Stimulated activated CD8-positive, alpha-beta memory T cell treated with anti-CD3 and anti-CD28 coated beads, Interleukin-4, amount 100 ng/mL, for 4 hours (primary cell): ENCODE measurements at places on chromosomes 3 and 15.

DNA sequence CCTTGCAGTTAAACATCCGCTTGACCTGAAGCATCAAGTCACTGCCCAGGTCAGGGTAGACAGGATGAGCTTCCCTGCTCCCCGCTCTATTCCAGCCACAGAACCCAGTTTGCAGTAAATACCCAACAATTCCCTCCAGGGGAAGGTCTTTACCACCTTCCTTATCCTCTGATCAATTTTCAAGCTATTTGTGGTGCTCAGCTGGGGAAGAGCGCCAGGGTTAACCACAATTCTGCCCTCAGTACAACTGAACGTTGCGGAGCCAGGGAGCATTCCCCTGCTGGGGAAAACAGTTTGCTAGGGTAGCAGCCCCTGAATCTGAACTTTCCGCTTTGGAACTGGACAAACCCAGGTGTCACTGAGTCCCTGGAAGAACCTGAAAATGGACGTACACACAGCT is 28.5 kb downstream of the RBPMS2 start:
- DNase-seq = no peak

GRCh38 chr3:81823086-81823485 is 61.6 kb upstream of the GBE1 start:
- no peak for DNase-seq

DNA sequence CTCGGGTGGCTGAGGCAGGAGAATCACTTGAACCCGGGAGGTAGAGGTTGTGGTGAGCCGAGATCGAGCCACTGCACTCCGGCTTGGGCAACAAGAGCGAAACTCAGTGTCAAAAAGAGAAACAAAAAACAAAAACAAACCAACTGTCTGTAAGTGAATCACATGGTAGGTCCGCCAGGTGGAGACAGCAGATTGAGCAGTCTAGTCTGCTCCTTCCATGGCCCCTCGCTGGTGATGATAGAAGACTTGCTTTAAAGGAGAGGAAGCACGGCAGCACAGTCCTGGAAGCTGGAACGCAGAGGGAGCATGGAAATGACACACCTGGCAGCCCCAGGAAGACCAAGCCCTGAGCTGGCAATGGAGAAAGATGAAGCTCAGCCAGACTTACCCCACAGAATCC is 31.4 kb upstream of the MGLL start:
- DNase-seq = no peak

DNA sequence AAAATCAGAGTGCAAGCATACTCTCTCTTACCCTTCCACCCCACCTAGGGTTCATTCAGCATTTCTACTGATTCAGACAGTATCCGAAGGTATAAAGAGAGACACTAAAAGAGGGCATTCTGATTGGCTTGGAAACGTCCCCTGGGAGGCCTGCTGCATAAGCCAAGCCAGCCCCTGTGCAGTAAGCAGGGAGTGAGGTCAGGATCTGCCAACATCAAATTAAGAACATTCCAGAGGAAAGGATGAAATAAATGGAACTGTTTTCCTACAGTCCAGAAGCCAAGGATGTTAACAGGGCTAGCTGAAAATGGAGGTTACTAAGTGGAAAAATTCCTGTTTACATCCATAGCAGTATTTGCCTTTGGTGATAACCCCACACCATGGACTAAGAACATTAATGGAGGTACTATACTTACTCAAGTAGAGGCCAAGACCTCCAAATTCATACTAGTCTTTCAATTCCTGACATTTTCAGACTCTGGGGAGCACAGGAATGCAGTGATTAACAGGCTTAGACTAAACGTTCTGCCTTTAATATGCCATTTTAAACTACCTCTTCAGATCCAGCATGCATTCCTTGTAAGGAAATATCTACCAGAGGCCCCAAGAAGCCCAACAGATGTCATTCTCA is 34.5 kb downstream of the NPTN start:
- no peak for DNase-seq

DNA sequence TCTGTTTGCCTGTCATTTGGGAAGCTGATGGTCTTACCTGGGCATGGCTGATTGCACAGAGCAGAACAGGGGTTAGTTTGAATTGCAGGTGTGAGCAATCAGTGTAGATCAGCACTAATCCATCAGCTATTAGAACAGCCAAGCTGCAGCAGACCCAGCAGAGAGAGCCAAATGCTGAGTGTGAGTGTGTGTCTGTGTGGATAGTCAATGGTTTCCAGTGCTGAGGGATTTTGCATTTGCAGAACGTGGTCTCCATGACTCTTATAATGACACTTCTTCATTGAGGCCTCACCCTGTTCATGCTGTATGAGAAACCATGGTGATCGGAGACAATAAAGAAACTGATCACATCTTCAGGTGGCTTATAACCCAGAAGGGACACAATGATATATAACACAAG is 312.1 kb downstream of the SOX2 start:
- DNase-seq = no peak

DNA sequence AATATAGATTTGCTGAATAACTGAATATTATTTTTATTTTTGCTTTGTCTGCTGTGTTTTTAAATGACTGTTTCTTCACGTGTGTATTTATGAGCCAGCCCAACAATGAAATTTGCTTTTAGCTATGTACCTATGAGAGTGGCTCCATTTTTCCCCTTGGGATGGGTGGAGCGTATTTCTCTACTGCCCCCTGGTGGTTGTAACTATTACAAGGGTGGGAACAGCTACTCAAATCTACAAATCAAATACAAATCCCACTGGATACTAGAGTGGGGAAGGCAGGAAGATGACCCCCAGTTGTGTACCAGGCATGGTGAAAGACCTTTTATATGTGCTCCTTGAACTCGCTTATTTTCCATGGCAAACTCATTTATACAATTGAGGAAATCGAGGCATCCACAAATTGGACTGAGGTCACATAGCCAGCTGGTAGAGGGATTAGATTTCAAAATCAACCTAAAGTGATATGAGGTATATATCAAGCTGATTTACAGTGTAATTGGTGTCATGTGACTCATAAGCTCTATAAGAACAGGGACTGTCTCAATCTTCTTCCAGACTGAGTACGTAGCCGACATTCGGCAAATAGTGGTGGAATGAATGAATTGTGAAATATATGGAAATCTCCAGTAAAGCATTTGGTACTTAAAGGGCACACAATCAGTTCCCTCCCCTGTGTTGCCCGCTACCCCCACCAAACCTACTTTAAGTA is 69.5 kb upstream of the VEPH1 start:
- DNase-seq = no peak

GRCh38 chr15:69067296-69067695 is 52.8 kb downstream of the NOX5 start:
- no peak for DNase-seq

DNA sequence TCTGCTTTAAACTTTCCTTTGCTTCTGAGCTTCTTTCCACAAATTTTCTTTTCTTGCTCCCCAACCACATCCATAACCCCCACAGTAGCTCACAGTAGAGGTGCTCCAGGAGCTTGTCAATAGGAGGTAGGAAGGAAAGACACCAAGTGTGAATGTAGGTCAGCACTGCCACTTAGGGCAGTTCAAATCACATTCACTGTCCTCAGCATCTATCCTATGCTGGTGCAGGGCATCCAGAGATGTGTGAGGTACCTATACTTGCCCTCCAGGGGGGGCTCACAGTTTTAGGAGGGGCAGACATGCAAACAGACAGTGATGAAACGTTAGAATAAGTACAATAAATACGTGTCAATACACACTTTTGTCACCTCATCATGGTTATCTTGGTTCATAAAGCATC is 1.5 kb upstream of the SPSB4 start:
- no peak for DNase-seq

- DNase-seq = no peak
Measured at GRCh38 chr15:62083194-62084154, 16.7 kb downstream of the C2CD4A start.

DNA sequence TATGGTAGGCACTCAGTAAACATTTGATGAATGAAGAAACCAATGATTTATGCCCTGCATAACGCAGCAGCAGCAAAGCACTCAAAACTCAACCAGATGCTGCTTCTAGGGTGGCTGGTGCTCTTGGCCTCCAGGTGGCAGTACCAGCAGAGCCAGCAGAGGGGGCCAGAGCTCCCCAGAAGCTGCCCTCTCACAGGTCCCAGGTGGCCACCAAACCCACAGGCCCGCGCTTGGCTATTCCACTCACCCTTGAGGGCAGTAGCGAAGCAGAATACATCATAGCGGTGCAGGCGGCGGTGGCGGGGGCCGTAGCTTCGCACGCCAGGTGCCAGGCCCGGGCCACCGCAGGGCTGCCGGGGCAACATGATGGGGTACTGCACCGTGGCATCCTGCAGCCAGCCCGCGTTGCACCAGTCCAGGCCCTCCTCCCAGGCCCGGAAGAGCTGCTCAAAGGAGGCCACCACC is 16.6 kb downstream of the HAPLN3 start:
- no peak for DNase-seq

DNA sequence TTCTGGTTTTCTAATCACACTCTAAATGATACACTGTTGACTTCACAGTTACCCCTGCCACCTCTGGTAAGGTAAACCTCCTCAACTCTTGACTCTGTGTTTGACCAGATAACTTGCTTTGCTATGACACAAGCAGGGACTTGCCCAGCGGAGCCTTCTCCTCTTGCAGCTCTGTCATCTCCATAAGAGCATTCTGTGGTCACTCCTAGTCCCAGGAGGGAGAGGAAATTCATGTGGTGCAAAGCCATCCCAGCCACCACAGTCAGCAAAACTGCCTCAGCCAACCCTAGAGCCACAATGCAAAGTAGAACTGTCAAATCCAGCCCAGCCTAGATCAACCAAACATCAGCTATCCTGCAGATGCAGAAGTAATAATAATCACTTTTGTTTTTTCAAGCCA is 144.7 kb upstream of the GADL1 start:
- no peak for DNase-seq

GRCh38 chr3:59320080-59320479 is 270.3 kb upstream of the CFAP20DC start:
- DNase-seq = no peak

DNA sequence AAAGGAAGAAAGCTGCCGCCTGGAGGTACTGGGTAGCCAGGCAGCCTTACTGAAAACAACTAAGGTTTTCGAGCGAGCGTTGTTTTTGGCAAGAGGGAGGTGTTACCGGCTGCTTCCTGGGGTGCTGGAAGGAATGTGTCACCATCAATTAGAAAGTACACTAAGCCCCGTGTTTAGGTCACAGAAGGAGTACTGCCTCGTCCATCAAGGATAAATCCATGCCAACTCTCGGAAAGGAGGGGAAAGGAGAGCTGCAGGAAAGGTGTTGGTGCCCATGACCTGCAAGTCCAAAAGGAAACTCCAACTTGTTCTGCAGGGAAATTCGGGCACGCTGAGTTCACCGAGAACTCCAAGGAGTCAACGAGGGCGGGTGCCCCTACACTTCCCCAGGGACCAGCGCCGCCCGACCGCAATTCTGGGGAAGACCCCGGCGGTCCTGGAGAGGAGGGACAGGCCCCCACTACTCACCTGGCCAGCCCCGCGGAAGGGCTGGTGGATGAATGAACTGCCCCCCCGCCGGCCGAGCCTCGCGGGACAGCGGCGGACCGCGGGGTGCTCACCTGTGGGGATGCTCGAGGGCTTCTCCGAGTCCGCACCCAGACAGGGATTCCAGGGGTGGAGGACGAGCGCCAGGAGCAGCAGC is 542 bp downstream of the PLOD2 start:
- DNase-seq = no peak

DNA sequence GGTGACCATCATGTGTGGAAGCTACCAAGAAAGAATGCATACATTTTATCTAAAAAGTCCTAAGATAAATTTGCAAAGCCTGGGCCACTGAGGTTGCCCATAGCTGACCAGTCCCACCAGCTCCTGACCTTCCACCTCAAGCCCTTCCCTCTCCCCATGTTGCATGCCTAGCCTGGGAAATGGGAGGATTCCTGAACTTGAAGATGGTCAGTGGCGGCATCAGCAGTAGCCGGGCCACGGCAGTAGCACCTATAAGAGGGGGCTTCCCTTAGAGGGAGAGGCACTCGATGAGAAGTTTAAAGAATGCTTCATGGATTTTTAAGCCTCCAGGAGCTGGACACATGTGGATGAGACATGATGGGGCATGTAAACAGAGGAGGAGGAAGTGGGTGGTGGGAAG is 172.1 kb downstream of the KLF13 start:
- DNase-seq = no peak

- no peak for DNase-seq
Measured at GRCh38 chr15:92809880-92810361, 90.2 kb upstream of the CHD2 start.

GRCh38 chr15:96119734-96120133 is 210.8 kb upstream of the NR2F2 start:
- DNase-seq = no peak

- DNase-seq = no peak
Measured at GRCh38 chr15:85477061-85477460, 96.7 kb downstream of the AKAP13 start.

DNA sequence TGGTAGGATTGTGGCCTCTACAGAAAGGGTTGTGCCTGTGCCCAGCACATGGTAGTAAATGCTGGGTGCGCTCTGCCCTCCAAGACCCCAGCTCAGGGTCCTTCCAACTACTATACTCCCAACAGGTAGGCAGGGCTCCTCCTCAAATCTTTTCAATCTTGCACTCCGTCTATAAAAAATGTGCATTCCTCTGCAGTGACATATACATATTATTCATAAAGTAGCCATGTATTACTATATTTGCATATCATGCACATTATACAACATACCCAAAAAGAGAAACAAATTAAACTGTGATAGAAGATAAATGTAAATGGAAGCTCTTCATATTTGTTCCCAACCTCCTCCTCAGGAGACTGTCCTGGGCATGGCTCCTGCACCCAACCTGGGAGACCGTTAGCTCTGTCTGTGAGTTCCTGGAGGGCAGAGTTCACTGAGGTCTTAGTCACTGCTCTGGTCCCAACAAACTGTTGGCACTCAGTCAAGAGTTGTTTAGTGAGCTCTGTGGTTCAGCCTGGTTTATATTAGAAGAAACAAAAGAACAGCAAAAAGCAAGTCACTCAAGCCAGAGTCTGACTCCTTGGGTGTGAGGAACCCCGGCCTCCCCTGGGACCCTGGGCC is 47.7 kb upstream of the GRIP2 start:
- no peak for DNase-seq

GRCh38 chr3:195095035-195095703 is 175.8 kb downstream of the XXYLT1 start:
- DNase-seq = no peak

- no peak for DNase-seq
Measured at GRCh38 chr3:43290956-43291355, 4.6 kb downstream of the SNRK start.

GRCh38 chr3:140834266-140835037 is 107.2 kb upstream of the SLC25A36 start:
- no peak for DNase-seq

DNA sequence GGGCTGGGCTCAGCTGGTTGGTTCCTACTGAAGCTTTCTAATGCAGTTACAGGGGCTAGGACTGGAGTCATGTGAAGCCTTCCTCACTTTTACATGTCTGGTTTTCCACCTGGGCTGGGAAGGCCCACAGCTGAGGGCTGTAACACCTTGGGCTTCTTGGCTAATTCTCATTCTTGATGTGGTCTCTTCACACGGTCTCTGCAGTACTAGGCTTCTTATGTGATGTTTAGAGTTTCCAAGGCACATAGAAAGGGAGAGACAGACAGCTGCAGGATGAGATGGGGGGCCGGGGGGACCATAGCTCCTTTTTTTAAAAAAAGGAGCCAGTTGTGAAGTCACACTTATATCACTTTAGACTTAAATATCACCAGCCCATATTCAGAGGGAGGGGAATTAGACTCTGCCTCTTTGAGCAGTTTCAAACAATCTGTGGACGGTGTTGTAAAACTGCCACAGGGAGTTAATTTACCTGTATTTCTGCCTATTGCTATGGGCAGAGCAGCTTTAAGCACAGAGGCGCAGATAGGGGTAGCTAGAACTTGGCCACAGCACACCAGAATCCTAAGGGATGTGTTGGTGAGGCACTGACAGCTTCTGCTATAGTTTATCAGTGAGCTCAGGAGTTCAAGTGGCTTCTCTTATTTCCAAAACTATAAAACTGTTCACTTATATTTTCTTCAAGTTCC is 46.7 kb downstream of the NKIRAS1 start:
- DNase-seq = no peak
